ENCODE measurements at places on chromosomes 3 and 15. TPM values are rescaled to one million over a fixed set of nuclear protein-coding genes. Genes with fewer than 3 reads are reported as not detected.
A peak's percentile ranks its signal among the peaks of the same experiment; 100 is the strongest.

Gene CASR
- total RNA-seq: 0.10 TPM

Gene WDR72
- not detected for total RNA-seq

Gene BOC
- total RNA-seq: not detected

Gene AGBL1
- not detected for total RNA-seq

Gene CPLX3
- 0.18 TPM for total RNA-seq

Gene PLD1
- 4.1 TPM for total RNA-seq

Gene SPESP1
- 1.1 TPM for total RNA-seq

Gene GP5
- total RNA-seq: 1.3 TPM

- no peak overlapping the region for H3K27ac ChIP-seq
- no peaks in the 10 kb centered on the region for H3K27me3 ChIP-seq
- peaks cover 60% of the 10 kb centered on the region for H3K36me3 ChIP-seq
- no peak overlapping the region for H3K4me3 ChIP-seq
- peaks cover 4% of the 10 kb centered on the region for H3K4me1 ChIP-seq
Measured at GRCh38 chr3:68986496-68987208, 26.8 kb downstream of the EOGT start.

DNA sequence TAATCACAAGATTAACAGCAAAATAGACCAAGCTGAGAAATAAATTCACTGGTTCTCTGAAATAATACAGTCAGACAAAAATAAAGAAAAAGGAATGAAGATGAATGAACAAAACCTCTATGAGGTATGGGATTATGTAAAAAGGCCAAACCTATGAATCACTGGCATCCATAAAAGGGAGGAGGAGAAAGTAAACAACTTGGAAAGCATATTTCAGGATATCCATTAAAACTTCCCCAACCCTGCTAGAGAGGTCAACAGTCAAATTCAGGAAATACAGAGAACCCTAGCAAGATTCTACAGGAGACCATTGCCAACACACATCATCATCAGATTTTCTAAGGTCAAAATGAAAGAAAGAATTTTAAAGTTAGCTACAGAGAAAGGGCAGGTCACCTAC is 649.7 kb upstream of the CBLB start:
- H3K36me3 ChIP-seq: no peaks in the 10 kb centered on the region
- no peak overlapping the region for H3K4me3 ChIP-seq
- no peak overlapping the region for H3K27ac ChIP-seq
- H3K27me3 ChIP-seq: no peaks in the 10 kb centered on the region

DNA sequence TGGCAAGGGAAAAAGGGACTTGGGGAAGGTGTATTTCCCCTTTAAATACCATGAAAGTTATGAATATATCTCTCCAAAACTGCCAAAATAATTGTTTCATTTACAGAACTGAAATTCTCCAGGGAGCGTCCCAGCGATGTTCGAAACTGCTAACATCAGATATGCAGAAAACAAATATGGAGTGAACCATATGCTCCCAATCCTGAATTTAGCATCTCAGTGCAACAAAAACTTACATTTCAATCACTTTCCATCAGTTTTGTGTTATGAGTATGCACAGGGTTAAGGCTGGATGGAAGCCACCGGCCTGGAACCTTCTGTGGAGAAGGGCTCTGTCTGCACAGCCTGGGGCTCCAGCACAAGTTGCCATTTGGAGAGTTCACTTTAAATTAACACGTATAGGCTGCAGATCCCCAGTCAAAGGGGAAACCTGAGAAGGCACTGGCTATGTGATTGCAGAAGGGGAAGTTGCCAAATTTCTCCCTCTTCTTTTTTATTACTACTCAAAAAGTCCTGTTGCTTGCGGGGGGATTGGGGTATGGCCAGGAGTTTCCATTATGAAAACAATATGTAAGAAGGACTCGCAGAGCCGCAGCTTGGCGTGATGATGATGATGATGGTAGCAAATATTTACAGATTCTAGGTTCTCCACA is 56.9 kb upstream of the FOXP1 start:
- peaks cover 5% of the 10 kb centered on the region for H3K36me3 ChIP-seq
- H3K4me1 ChIP-seq: no peaks in the 10 kb centered on the region
- H3K27ac ChIP-seq: no peak overlapping the region
- no peak overlapping the region for H3K4me3 ChIP-seq

DNA sequence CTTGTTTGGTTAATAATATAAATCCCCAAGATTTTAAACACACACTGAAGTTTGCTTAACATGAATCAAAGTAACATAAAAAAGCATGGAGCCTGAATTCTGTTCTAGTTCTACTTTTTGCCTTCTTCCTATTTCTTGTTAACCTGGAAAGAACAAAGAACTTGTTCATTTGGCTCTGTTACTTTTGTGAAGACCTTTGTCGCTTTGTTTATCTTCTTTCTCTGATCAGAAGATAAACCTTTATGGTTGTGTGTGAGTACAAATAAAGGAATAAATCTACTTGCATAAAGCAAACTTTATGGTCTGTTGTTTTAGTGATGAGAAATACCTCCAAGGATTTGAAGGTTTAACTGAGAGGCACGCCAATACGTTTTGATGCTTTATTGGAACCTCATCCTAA is 210.1 kb upstream of the SATB1 start:
- H3K27me3 ChIP-seq: no peaks in the 10 kb centered on the region
- no peak for DNase-seq
- no peak overlapping the region for H3K4me3 ChIP-seq
- no peak overlapping the region for H3K27ac ChIP-seq

DNA sequence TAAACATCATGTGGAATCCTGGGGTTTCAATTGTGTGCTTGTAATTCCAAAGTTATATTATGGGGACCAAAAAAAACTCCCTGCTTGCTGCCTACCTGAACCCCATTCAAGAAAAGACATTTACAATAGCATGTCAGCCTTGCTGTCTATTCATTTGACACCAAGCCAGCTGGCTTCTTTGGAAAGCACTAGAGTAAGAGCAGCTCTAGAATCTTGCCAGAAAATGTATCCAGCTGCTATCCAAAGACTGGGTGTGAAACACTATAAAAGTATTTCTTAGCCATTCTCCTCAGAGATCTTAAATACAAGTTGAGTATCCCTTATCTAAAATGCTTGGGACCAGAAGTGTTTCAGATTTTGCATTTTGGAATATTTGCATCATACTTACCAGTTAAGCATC is 87.4 kb downstream of the RAD18 start:
- peaks cover 13% of the 10 kb centered on the region for H3K36me3 ChIP-seq
- H3K27me3 ChIP-seq: no peaks in the 10 kb centered on the region
- no peak for DNase-seq

- H3K4me3 ChIP-seq: no peak overlapping the region
- H3K36me3 ChIP-seq: no peaks in the 10 kb centered on the region
- DNase-seq: no peak
- no peaks in the 10 kb centered on the region for H3K27me3 ChIP-seq
- no peaks in the 10 kb centered on the region for H3K4me1 ChIP-seq
Measured at GRCh38 chr15:27256446-27256845, 285.5 kb downstream of the GABRG3 start.

GRCh38 chr3:65259946-65260345 is 572.1 kb upstream of the ADAMTS9 start:
- no peaks in the 10 kb centered on the region for H3K27me3 ChIP-seq
- H3K36me3 ChIP-seq: no peaks in the 10 kb centered on the region
- H3K27ac ChIP-seq: no peak overlapping the region
- no peak overlapping the region for H3K4me3 ChIP-seq
- no peak for DNase-seq

DNA sequence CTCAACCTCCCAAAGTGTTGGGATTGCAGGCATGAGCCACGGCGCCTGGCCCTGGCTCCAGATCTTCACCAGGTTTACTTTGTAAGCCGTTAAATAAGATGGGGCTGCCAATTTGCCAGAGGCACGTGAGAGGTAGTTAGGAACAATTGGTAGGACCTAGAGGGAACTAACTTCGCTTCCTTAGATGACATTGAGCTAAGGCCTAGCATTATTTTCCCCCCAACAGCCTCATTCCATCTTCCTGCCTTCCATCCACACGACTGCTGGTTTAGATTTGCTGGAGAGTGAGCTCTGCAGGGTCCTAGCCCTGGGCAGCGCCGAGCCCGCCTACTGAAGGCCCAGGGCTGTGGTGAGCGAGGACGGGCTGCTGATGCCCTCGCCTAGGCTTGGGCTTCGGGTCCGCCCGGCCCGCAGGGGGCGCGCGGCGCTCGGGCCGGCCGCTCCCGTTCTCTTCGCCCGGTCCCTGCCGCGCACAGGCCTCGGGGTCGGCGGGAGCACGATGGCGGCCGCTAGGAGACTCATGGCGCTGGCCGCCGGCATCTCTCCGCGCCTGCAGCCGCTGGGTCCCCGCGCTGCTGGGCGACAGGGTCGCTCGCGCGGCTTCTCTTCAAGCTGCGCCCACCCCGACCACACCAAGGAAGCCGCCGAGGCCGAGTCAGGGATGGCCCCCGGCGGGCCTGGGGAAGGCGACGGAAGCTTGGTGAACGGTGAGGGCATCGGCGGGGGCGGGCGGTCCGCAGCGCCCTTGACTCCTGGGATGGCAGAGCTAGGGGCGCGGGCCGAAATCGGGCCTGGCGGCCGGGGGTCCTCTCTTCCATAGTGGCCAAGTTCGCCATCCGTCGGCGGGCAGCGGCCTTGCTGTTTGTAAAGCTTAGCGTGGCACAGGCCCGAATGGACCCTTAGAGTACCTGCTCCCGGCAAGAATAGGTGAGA is 21.9 kb downstream of the DHX30 start:
- DNase-seq: peak; percentile 82
- H3K27ac ChIP-seq: peak overlapping the region; percentile 47
- peaks cover 38% of the 10 kb centered on the region for H3K4me1 ChIP-seq
- H3K27me3 ChIP-seq: no peaks in the 10 kb centered on the region
- H3K4me3 ChIP-seq: peak overlapping the region; percentile 83

DNA sequence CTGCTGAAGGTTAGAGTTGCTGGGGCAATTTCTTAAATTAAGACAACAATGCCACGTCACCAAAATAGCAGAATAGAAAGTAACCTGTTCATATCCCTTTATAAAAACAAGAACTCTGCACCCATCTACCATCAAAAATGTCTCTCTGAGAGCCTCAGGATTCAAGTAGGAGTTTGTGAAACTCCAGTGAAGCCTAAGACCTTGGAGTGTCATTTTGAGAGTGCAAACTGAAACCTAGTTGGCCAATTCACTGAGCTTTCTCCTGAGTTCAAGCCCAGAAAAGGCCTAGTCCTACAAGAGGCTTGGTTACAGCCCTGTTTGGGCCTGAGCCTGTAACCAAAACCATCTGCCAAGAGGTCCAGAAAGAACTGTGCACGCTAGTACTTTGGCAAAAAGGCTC is 335.1 kb downstream of the EFHB start:
- no peak overlapping the region for H3K4me3 ChIP-seq
- H3K36me3 ChIP-seq: no peaks in the 10 kb centered on the region
- H3K4me1 ChIP-seq: no peaks in the 10 kb centered on the region
- H3K27me3 ChIP-seq: no peaks in the 10 kb centered on the region

DNA sequence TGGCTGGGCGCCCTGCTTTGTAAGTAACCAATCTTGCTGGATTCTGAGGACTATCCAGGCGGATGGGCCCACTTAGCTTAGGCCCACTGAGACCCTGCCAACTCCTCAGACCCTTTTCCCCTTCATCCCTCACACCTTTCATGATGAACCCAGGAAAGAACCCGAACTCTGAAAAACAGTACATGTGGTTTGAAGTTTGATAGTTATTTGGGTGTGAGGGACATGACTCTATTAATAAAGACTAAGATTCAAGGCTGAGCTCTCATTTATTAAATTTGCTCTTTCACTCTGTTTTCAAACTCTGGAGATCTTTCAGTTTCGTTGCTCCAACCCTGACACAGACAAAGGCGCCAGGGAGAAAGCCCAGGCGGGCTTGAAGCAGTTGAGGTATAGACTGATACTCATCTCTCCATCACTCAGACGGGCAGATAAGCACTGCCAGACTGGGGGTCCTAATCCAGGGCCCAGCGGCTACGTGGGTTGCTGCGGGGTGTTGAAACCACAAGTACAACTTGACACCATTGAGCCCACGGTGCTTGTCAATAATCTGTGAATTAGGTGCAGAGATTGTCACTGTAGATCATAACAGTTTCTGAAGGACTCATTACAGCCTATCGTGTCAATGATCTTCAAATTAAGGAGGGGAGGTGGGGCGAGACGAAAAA is 7.2 kb upstream of the SOX2 start:
- H3K4me1 ChIP-seq: peaks cover 23% of the 10 kb centered on the region
- no peaks in the 10 kb centered on the region for H3K36me3 ChIP-seq
- no peak for DNase-seq
- no peak overlapping the region for H3K4me3 ChIP-seq
- no peak overlapping the region for H3K27ac ChIP-seq

- no peak for DNase-seq
- no peaks in the 10 kb centered on the region for H3K4me1 ChIP-seq
- no peak overlapping the region for H3K4me3 ChIP-seq
- no peaks in the 10 kb centered on the region for H3K27me3 ChIP-seq
- no peaks in the 10 kb centered on the region for H3K36me3 ChIP-seq
- H3K27ac ChIP-seq: no peak overlapping the region
Measured at GRCh38 chr3:27985369-27986035, 255.9 kb upstream of the CMC1 start.

DNA sequence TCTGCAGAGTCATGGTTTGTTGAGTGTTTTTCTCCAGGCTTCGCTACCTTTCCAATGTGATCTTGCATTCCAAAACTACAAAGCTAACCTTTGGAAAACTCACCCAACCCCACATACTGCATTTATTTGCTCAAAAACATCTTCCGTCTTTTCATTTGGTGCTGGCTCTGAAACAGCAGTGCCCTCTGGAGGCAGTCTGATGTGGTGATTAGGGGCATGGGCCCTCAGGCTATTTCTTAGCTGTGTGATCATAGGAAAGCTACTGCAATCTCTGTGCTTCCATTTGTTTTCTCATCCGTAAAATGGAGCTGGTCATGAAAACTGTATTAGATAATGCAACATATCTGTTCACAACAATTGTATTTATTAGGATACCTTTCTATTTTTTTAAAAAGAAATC is 47.0 kb downstream of the MTHFS start:
- no peak overlapping the region for H3K4me3 ChIP-seq
- peaks cover 4% of the 10 kb centered on the region for H3K4me1 ChIP-seq
- H3K27ac ChIP-seq: no peak overlapping the region
- H3K36me3 ChIP-seq: peaks cover 11% of the 10 kb centered on the region

DNA sequence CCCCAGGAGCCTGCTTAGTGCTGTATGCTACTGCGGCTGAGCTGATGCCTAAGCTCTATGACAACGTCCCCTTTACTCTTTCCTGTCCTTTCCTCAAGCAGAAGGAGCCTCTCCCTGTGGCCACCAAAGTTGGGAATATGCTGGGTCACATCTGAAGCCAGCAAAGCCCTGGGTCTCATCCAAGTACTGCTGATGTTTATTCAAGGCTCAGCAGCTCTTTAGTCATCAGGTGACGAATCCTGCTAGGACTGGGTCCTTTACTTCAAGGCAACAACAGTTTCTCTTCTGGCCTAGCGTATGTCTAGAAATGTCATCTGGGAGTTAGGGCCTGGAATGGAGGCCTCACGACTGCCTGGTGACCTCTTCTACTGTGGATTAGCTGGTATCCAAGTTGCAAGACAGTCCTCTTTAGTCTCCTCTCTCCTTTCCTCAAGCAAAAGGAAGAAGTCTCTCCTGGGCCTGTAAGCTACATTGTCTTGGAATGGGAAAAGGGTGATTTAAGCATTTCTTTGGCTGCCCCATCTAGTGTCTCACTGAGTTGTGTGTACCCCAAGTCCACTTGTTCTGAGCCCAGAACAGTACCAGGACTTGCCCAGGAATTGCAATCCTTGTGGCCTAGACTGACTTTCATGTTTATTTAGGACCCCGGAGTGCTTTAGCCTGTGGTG is 63.9 kb downstream of the TNFAIP8L3 start:
- H3K4me3 ChIP-seq: no peak overlapping the region
- no peaks in the 10 kb centered on the region for H3K4me1 ChIP-seq
- DNase-seq: no peak
- no peaks in the 10 kb centered on the region for H3K36me3 ChIP-seq
